ENCODE measurements at places on chromosomes 12 and 14.

DNA sequence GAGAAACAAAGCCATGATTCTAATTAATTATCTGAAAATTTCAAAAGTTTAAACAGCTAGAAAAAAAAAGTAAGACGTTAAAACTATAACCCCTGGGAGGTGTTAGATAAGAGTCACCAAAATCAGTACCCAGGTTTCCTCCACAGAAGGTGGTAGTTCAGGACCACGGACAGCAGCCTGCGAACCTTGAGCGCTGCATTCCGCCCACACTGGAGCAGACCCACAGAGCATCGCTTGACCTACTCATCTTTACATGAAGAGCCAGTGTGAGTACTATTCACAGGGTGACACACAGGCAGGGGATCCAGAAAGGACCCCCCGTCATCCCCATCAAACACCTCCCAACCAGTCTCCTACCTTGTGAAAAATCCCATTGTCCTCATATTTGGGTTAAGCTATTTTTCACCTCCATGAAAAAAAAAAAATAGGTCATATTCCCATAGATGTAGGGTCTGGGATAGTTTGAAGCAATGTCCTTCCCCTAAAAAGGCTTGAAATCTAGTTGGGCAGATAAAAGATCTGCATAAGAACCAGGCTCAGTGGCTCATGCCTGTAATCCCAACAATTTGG, 8.8 kb upstream of the CHGA start:
- peak; percentile 40 for DNase-seq

DNA sequence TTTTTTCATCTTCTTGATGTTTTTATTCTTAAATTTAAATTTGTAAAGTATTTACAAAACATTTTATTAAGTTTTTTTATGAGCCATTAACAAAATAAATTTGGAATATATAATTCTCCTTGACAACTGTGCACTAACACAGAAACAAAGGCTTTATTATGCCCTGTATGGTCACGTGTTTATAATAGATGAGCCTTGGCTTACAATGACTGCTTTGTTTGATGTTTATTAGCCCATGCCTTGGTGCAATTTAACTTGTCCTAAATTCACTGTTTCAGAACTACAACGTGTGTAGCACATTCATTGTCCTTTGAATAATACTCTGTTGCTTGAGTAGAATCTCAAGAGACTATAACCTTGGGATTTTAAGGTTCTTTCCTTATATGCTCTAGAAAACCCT, 59.8 kb downstream of the CNTN1 start:
- no peak for DNase-seq

DNA sequence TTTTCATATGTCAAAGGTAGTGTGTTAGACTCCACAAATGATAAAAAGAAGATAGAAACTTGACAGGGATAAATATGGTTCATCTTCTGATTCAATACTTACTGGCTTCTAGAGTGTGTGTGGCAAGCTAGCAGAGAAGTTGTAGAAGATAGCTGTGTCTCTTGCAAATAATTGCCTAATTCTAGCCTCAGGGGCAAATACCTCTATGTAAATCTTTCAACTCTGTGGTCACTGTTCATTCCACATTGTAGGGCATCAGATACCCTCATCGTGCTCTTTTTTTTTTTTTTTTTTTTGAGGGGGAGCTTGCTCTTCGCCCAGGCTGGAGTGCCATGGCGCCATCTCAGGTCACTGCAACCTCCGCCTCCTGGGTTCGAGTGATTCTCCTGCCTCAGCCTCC, 1.7 kb downstream of the OLR1 start:
- DNase-seq = no peak

DNA sequence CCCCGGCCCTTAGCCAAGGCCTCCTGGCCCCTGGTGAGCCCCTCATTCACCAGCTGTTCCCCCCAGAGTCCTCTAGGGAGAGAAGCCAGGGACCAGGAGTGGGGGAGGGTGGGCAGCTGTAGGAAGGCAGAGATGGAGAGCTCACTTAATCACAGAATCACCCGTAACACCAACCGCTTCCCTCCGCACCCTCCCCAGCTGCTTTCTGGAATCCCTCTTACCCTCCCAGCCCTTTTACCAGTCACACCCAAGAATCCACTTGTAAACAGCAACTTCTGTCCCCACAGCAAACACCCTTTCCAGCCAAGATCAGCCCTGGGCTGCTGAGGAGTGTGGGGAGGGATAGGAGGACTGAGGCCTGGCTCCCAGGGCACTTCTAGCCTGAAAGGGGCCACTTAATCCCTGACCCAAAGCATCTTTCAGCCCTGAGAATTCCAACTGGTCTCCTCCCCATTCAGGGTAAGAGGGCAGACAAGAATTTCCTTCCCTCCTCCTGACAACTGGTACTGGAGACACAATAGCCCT, 18.8 kb downstream of the NCKAP5L start:
- DNase-seq = no peak

DNA sequence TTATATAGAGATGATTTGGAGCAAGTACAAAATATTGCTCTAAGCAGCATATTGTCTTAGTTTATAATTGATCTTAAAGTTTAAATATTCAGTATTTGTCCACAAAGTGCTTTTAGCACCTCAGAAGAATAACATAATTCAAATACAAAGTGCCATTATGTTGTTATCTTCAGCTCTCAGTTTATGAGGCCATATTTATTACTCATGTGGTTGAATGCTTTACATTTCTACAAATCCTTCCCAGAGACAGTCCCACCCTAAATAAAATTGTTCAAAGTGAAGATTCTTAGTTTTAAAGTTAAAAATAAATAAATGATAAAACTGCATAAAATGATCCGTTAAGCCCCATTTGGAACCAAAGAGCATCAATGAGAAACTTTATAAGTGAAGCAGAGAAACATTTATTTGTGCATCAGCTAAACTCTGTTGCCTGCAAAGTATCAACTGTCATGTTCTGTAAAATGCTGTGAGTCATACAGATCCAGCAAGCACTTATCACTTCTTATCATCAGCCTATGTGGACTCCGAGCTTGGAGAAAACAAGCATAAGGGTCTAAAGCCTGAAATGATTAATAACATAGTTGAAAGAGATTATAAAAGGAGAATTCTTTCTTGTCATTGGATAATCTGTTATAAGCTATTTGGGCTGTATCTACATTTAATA, 218.9 kb downstream of the ADAMTS20 start:
- DNase-seq = no peak

GRCh38 chr14:103313704-103314103, 20.3 kb upstream of the EIF5 start:
- DNase-seq = no peak

DNA sequence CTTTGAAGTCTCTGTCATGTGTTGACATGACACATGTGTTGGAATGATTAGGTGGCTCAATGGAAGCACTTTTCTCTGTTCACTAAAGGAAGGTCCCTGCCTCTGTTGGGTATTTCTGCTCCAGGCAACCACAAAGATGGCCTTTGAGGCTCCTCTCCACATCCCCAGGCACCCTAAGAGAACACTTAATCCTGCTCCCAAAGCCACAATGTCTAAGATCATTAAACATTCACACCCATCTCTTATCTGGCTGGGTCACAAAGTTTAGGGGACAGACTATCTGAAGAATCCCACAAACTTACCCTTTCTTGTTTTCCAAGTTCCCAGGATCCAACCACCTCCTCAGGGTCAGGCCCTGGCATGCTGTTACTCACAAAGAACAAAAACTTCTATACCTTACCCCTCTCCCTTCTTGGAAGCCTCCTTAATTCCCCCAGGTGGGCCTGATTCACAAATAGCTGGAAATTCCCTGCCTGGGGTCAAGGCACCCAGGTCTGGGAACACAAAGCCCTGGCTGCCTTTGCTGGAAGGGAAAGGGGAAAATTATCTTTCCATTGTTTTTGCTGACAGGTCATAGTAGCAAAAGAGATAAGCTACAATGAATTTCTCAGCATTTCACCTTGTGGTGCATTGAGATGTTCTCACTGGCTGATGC, 333.7 kb downstream of the PCNX1 start:
- no peak for DNase-seq
